CD4-positive, alpha-beta T cell treated with Interleukin-2 at 100 ng/mL for 4 hours (primary cell): ENCODE measurements at places on chromosomes 6 and 20.
A peak's percentile ranks its signal among the peaks of the same experiment; 100 is the strongest.

GRCh38 chr6:36688739-36689075, 8.9 kb upstream of the RAB44 start:
- DNase-seq = no peak

DNA sequence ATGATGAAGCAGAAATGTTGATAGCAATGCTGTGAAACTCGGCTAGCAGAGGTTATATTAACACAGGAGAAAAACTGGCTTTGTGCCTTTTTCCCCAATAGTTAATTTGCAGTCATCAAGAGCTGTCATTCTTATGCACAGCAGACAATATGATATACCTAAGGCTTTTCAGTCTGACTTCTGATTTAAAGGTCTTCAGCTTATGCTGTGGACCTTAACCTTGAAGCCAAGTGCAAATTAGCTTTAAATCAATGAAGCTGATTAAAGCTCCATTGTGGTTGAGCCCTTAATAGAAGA, 171.6 kb upstream of the ID4 start:
- DNase-seq = no peak

GRCh38 chr6:7260291-7261031, 52.5 kb downstream of the SSR1 start:
- DNase-seq = no peak

GRCh38 chr6:11242711-11243110, 10.2 kb upstream of the NEDD9 start:
- no peak for DNase-seq

DNA sequence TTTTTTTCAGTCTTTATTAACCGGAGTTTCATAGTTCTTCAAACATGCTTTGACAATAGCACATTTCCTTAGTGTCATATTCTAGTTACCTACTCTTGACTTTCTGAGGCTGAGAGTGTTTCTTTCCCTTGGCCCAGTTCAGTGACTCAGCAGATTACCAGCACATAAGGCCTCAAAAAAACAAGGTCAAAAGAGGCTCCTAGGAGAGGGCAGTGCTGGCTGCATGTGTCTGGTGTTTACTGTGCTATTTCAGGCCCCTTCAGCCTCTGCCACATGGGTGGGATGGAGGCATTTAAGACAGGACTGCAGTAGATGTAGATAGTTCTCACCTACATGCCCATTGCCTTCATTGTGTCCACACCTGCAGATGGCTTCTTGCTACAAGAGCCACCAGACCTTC, 198.2 kb upstream of the SSTR4 start:
- DNase-seq = no peak

GRCh38 chr6:134372603-134373281, 54.8 kb upstream of the SGK1 start:
- peak; percentile 47 for DNase-seq

- DNase-seq = no peak
Observed at GRCh38 chr6:160505970-160506369, 157.8 kb downstream of the SLC22A3 start.

DNA sequence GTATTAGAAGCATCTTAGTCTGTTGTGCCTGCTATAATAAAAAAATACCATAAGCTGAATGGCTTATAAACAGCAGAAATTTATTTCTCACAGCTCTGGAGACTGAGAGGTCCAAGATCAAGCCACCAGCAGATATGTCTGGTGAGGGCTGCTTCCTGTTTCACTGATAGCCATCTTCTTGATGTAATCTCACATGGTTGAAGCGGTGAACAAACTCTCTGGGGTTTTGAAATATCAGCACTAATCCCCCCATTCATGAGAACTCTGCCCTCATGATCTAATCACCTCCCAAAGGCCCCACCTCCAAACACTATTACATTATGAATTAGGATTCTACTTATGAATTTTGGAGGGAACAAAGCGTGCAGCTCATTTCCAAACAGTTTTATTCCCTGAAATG, 11.6 kb upstream of the CLVS2 start:
- DNase-seq = no peak

DNA sequence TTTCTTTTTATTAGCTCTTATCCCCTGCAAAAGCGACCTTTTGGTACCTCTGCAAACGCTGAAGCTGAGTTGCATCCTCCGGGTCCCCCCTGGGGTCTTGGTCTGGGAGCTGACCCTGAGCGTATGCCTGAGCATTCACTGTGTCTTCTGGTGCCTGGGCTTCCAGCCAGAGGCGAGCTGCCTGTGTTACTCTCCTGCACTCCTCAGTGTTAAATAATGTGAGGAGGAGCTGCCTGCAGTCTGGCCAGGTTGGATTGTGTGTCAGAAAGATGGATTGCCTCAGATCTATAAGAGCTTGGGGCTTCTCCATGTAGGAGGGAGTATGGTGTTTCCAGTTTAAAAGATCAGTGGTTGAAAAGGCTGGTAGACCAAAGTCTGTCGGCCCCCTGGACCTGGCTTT, 8.7 kb upstream of the GMPR start:
- DNase-seq = no peak

GRCh38 chr6:101760843-101761621, 367.5 kb downstream of the GRIK2 start:
- DNase-seq = no peak

- no peak for DNase-seq
Observed at GRCh38 chr20:1964659-1965405, 29.0 kb downstream of the PDYN start.

- DNase-seq = no peak
Observed at GRCh38 chr6:31864818-31865204, 2.2 kb upstream of the NEU1 start.

- DNase-seq = no peak
Observed at GRCh38 chr20:56929606-56930005, 300.5 kb downstream of the TFAP2C start.

DNA sequence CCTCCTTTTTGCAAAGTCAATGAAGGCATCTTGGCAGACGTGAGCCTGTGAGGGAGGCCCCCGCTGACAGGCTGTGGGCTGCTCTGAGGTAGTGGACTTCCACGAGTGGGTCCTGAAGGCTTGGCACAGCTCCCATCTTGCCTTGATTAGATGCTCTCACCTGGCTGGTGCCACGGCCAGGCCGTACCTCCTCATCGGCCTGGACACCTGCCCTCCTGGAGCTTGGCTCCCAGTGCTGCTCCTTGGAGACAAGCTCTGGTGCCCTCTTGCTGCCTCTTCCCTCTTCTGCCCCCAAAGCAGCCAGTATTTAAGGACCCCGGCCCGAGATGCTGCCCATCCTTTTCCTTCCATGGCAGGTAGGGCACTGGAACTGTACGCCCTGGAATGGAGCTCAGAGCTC, 93.5 kb downstream of the ERMARD start:
- DNase-seq = no peak

DNA sequence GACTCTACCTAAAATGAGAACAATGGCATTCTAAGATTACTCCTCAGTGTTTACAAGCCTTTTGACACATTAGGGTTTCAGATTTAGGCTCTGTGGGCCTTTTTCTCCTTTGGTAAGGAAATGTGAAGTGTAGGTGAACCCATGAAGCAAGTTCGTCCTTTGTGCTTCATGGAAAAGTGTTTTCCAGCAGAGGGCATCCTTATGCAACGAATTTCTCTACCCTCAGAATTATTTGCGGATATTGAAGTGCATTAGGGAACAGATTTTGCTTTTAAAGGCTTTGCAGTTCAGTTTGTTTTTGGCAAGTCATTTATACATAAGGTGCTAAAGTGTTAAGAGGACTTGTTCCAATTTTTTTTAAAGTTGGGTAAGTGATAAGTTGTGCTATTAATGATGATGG, 55.7 kb upstream of the FERMT1 start:
- DNase-seq = no peak

GRCh38 chr20:33910529-33911327, 83.0 kb upstream of the RALY start:
- DNase-seq = no peak

- peak; percentile 33 for DNase-seq
Observed at GRCh38 chr20:1686151-1686748, 28.7 kb upstream of the SIRPG start.

GRCh38 chr6:26016245-26016962, 53.8 kb downstream of the TRIM38 start:
- DNase-seq = no peak

DNA sequence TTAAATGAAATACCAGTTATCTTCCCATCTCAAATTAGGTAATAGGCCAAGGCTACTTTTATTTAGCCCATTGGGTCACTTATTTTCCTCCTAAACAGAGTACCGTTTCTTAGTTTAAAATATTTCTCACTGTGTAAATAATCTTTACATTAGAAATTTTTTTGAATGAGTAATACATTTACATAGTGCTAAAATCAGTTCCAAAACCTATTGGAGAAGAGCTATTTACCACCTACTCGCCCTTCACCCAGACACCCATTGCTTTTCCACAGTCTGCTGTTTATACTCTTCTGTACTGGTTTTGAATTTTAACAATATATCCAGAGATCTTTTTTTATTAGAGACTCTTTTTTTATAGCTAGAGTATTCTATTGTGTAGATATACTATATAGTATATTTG, 36.9 kb downstream of the MCM8 start:
- DNase-seq = no peak

GRCh38 chr20:37867289-37868195, 35.4 kb upstream of the VSTM2L start:
- DNase-seq = no peak

GRCh38 chr6:38103921-38104320, 284.4 kb downstream of the ZFAND3 start:
- no peak for DNase-seq

DNA sequence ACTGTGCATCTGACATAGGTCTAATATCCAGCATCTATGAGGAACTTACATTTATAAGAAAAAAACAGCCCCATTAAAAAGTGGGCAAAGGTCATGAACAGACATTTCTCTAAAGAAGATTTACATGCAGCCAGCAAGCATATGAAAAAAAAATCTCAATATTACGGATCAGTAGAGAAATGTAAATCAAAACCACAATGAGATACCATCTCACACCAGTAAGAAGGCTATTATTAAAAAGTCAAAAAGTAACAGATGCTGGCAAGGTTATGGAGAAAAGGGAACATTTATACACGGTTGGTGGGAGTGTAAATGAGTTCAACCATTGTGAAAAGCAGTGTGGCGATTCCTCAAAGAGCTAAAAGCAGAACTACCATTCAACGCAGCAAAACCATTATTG, 13.1 kb downstream of the METTL24 start:
- no peak for DNase-seq

DNA sequence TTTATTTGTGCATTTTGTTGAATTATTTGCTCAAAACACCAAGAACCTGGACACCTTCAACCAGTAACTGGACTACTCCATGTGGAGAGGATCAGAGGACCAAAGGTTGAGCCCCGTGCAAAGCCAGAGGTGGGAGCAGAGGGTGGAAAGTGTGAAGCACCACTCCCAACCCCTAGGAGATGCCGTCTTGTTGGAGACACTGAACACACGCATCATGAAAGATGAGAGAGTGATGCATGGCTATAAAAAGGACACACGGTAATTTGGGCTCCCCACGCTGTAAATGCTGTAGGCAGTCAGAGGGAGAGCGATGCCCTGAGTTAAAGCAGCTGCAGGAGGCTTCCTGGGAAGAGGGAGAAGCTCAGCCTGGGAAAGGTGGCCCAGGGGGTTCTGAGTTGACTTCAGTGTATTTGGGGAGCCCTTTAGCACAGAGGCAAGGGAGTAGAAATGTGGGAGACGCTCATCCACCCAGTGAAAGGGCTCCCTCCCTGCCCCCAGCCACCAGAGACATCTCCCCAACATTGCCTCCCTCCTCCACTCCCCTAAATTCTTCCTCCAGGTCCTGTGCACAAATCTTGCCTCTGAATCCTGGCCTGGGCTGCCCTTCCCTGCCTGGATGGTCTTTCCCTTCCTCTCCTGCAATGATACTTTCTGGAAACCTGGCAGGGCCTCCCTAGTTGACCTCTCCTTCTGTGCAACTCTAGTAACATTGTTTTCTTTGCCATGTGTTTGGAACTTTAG, 55.8 kb upstream of the IYD start:
- no peak for DNase-seq

GRCh38 chr20:63027922-63028389, 21.2 kb upstream of the BHLHE23 start:
- no peak for DNase-seq

GRCh38 chr6:41420186-41420585, 84.8 kb downstream of the NCR2 start:
- DNase-seq = no peak

GRCh38 chr20:4656491-4656890, 65.2 kb upstream of the PRND start:
- DNase-seq = no peak

GRCh38 chr6:84926189-84927155, 162.1 kb upstream of the TBX18 start:
- DNase-seq = no peak

GRCh38 chr6:44349904-44350649, 7.6 kb downstream of the SPATS1 start:
- DNase-seq = no peak

DNA sequence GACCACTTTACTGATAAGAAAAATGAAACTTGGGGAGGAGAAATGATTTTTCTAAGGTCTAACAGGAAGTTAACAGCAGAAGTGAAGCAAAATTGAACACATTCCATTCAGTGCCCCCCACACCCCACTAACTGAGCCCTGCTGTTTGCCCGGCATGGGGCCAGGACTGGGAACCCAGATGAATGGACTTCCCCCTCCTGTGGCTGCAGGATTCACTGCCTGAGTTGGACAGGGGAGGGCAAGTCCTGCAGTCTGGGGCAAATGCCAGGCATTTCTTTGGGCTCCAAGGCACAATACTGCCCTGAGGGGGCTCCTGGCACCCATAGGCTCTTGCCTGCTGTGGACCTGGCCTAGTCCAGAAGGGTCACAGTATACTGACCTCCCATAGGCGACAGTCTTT, 28.3 kb downstream of the FYN start:
- DNase-seq = no peak

DNA sequence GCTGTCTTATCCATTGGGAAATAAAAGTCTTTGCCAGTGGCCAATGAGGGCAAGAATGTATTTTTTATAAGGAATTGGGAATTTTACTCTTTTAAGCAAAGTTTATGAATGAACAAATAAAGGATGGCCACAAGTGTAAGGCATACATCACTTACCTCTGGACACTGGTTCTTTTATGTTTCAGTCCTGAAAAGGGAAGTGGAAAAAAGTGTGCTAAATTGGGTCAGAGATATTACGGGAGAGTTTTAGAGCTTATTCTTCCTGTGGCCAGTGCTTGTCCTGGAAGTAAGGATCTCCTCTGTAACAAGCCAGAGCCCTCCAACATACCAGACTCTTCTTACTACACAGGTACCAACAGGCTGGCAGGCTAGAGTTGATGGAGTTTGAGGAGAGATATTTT, 22.5 kb upstream of the RIPK1 start:
- no peak for DNase-seq

- DNase-seq = no peak
Observed at GRCh38 chr6:132333639-132334520, 67.4 kb downstream of the MOXD1 start.
